ENCODE measurements at places on chromosomes 2 and 18.

DNA sequence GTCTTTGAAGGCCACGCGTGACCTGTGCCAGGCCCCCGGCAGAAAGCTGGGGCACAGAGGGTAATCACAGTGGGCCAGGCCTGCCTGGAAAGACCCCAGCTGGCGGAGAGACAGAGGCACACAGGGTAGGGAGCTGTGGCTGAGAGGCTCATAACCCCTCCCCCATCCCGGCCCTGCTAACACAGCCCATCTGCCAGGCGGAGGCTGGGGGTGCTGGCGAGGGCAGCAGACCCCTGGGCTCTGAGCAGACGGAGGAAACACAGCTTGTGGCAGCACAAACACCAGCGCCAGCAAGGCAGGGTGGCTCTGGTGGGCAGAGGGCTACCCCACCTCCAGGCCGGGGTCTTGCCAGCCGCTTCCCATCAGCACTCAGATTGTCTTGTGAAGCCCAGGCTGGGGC is 19.0 kb downstream of the HS6ST1 start:
- DNase-seq: no peak

DNA sequence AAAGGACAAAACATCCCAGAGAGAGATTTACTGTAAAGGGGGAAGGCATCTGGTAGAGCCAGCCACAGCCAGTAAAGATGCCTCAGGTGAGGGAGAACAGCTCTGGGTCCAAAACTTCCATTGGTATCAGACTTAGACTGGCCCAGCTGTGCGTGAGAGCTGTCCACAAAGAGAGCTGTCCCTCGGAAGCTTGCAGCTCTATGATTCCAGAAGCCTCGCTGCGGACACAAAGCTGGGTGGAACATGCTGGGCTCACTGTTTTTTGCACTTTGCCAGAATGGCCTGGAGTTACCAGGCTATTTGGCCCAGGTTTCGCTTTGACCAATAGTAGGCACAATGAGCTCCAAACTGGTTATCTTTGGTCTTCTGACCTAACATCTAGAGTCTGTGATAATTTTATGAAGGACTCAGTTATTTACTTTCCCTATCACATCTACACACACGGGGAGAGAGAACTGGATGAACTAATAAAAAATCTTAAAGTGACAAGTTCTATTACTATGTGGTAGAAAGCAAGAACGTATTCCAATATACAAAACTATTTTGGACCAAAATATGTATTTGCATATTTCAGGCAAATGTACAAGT is 101.9 kb downstream of the DNER start:
- DNase-seq: no peak

- peak; percentile 44 for DNase-seq
Observed at GRCh38 chr2:187574969-187575750, 20.9 kb upstream of the TFPI start.

- no peak for DNase-seq
Observed at GRCh38 chr2:110107092-110108079, 8.2 kb downstream of the MALL start.

DNA sequence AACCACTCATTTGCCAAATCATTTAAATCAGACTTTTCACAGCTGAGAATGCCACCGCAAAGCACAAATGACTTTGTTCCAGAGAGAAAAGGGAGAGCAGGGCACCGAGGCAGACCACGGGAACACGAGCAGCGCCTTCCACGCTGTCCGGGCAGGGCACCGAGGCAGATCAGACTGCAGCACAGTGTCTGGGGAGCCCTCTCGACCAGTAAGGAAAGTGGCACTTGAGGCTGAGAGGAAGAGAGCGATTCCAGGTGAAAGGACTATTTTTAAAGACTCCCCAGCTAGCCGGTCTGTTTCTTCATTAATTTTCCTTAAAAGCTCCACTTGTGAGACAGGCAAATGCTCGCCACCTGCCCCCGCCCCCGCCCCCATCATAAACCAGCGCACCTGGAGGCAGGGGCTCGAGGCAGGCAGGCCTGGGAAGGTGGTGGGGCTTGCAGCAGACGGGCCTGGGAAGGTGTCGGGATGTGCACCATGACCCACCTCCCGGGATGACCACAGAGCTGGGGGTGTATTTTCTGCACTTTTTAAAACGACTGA is 80.9 kb upstream of the CTDP1 start:
- DNase-seq: no peak

- DNase-seq: no peak
Observed at GRCh38 chr18:10270151-10270571, 184.3 kb upstream of the APCDD1 start.

DNA sequence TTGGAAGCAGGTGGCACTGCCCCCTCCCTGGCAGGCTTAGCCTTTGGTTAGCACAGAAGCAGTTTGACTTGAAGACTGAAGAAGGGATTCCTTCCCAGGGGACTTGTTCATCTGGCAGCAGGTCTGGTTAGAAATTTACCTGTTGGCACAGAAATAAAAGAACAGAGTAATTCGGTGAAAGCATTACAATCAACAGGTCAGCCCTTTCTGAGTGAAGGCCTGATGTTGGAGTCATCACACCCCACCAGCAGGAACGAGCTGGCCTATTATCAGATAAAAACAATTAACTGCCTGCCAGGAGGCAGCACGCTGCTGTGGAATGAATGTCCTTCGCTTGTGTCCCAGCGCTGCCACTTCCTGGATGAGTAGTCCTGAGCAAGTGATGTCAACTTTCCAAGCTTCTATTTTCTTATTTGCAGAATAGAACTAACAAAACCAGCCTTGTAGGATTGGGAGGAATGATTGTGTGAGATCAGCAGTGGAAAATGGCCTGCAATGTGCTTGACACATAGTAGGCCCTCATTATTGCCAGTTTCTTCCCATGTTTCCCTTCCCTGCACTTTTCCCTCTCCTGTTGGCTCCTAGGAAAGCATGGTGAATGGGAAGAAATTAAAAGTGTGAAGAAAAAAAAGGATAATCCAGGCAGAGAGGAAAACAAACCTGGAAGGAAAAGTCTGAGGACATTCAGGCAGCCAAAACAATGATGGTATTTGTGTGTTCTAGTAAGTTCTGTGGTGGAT is 29.0 kb downstream of the LGALSL start:
- peak; percentile 11 for DNase-seq

- no peak for DNase-seq
Observed at GRCh38 chr18:35624146-35624545, 42.6 kb downstream of the GALNT1 start.

DNA sequence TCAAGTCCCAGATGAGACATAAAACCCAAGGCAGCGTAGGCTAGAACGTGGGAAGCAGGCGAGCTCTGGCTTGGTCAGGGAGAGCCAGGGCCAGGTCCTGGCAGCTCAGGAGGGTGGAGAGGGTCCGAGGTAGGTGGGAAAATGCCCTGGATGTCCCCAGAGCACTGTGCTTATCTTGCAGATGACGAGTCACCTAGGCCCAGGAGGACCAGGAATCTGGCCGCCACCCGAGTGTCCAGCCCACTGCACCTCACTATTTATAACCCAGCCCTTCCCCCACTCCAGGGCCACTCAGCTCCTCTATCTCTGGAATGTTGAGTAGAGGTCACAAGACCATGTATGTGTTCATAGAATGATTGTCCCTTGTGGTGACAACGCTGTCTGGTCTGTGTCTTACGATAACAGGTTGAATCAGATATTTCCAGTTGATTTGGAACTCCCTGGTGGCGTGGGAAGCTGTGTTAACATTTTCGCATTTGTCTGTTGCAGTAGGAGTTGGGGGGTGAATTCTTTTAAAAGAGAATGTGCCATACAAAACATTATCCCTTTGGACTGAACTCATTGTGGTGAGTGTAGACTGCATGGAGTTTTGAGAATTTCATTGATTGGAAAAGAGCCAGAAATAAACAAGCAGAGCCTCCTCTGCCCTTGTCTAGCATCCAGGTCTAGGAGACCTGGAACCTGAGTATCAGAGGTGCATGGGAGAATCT is 47.5 kb downstream of the EMILIN2 start:
- no peak for DNase-seq

GRCh38 chr2:160491911-160492371 is 1.7 kb downstream of the RBMS1 start:
- peak; percentile 76 for DNase-seq

DNA sequence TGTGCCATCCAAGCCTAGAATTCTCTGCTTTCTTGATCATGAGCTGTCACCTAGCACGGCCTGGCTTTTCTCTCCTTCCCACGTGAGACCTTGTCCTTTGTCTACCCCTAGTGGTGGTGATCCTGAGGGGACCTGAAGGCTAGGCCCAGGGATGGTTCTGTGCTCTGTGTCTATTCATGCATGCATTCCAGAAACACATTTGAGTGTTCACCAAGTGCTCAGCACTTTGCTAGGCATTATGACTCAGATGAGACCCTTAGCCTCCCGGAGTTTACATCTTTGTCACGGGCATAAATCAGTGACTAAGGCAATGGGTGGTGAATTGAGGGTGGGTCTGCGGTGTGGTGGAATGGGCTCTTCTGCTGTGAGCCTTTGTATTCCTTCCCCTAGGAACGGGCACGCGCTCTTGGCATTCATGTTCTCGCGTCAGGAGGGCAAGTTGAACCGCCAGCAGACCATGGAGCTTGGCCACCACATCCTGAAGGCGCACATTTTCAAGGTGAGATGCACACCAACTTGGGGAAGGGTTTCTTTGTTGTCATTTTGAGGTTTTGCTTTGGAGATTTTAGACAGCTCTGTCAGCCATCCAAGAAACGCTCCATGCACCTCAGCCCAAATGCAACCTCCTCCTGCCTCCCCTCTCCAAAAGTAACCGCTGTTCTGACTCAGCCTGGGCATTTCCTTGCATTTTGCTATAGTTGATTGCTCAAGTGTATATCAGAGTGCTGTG is 100.9 kb downstream of the WDSUB1 start:
- peak; percentile 78 for DNase-seq

DNA sequence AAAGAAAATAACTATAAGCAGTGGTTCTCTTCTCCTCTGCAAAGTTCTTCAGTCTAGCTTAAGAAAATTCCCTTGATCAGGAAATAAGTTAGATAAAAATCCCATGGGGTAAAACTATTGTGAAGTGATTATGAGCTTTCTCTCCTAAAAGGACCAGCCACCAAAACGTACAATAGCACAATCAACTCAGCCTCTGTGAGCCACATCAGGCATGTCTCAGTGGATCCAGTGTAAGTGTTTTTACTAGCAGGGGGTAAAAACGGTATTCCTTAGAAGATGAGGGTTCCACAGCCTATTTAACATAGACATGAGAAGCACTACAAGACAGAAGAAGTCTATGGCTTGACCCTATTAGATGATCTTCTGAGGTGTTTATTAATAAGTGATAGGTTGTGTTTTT is 503.2 kb downstream of the PIK3C3 start:
- no peak for DNase-seq

- DNase-seq: peak; percentile 47
Observed at GRCh38 chr2:129803032-129803431, 176.4 kb upstream of the RAB6C start.

GRCh38 chr2:198488964-198489363 is 684.6 kb downstream of the PLCL1 start:
- DNase-seq: no peak

GRCh38 chr2:203662487-203662886 is 44.0 kb upstream of the CD28 start:
- no peak for DNase-seq

DNA sequence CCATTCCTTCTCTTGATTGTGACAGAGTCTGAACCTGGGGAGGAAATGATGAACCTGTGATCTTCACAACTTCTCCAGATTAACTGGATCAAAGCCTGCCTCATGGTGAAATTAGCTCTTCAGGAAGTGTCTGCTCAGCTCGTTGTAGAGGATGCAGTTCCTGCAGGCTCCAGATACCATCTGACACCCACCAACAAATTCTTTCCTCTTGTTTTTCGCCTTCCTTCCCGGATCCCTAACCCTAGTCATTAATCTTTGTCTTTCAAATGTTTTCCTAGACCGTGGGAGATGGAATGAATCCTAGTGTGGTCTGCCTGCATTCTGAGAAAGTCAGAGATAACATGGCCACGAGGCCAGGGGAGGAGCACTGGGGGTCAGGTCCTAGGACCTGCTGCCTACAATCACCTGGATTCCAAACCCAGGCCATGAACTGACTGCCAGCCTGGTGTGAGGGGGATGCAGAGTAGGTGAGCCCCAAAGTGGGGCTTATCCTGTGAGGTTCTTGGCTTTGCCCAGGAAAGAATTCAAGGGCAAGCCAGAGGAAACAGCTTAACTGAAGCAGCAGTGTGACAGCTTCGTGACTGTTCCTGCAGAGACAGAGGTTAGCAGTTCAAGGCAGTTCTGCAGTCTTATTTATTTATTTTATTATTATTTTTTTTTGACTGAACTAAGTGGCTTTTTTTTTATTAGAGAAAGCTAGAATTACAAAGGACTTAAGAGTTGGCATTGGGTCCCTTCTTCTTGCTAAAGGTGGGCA is 67.8 kb downstream of the DIPK1C start:
- no peak for DNase-seq

Measured in fibroblast of upper back skin (primary cell).